NCI-H2081 (cell line): ENCODE measurements at places on chromosomes 11 and 22.

DNA sequence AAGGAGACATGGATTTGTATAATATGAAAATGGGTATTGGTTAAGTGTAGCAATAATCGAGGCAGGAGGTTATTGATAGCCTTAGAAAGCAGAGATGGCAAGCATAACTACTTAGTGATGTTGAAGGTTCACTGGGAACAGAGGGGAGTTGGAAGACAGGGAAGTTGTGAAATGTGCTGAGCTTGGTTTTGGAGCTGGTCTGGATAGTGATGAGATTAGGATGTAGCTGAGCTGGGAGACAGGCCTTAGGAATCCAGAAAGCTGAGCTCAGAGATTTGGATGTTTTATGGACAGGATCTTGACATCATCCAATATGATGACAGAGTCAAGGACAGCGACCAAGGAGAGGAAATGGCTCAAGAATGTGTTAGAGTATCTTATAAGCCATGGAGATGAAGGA, 113.1 kb downstream of the ARHGAP42 start:
- no peak for DNase-seq

DNA sequence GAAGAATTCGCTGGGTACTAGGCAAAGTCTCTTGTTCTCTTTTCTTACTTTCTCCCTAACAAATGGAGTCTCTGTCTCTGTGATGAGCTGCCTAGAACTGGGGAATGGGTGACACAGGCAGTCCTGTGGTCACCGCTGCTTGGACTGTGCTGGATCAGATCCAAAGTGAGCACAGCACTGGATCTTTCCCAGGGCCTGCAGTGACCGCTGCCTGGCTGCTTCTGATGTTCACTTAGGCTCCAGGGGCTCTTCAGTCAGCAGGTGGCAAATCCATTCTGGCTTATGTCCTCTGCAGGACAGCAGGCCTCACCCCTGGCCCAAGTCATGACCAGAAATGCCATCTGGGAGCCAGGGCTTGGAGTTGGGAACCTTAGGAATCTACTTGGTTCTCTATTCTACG, 61.5 kb downstream of the EXT2 start:
- no peak for DNase-seq

GRCh38 chr11:129383060-129383459, 7.4 kb downstream of the BARX2 start:
- DNase-seq, result no peak

DNA sequence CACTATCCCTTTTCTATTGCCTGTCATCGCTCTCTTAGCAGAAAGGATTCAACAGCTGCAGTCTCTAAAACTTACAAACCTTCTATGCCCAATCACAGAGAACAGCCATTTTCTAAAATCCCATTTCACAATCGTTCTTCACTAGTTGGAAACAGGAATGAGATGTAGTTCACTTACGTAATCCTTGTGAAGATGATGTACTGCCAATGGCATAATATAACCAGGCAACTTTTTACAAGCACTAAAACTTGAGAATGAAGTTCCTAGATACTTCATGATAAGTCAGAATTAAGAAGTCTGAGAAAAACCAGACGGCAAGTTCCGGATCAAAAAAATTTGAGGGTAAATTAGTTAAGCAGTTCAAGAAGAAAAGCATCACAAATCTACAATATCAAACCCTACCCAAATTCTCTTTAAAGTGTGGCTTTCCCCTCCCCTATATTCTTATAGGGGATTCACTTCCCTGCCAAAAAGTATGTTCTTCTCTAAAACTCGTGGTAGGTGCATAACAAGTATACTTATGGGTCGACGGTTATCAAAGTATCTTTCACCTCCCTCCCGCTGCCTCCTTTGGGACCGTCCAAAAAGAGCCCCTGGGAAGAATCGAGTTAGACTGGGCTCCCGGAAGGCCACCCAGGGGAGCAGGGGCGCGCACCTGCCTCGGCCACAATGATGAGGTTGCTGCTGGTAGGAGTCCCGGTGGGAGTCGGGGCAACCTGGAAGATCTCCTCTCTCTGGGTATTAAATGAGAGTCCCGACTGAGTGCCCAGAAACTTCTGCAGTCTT, 666 bp downstream of the MSANTD4 start:
- no peak for DNase-seq

DNA sequence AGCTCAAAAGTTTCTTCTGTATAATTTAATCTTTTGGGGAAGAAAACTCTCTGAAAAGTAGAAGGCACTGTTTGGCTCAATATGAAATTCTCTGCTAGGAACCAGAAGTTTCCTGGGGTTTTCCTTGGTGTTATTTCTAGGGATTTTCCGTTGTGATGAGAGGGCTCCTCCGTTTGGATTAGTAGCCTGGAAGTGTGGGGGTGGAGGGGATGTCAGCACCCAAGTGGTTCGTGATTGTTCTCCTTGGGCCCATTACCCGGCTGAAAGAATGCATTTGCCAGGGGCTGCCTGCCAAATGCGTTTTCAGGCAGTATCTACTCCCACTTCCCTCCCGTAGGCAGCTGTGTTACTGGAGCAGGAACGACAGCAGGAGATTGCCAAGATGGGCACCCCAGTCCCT, 4.3 kb downstream of the SF3B2 start:
- DNase-seq, result no peak

DNA sequence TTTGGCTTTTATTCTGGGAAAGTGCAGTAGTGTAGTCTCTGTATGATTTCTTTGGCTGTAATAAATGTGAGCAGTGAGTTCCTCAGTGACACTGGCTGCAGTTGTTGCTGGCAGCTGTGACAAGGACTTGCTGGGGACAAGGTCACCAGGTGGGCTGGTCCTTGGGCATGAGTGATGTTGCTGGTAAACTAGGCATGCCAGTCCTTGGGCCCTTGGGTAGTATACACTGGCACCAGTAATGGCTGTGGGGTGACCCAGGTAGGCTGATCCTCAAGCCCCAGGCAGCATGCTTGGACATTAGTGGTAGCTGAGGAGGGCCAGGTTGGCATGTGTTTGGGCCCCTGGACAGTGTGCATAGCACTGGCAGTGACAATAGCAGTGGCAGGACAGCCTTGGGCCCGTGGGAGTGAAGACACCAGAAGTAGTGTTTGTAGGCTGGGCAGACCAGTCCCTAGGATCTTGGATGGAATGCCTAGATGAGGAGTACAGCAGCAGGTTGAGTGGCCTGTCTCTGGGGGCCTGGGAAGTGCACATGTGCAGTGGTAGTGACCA, 164.3 kb downstream of the GUCY1A2 start:
- DNase-seq, result no peak

DNA sequence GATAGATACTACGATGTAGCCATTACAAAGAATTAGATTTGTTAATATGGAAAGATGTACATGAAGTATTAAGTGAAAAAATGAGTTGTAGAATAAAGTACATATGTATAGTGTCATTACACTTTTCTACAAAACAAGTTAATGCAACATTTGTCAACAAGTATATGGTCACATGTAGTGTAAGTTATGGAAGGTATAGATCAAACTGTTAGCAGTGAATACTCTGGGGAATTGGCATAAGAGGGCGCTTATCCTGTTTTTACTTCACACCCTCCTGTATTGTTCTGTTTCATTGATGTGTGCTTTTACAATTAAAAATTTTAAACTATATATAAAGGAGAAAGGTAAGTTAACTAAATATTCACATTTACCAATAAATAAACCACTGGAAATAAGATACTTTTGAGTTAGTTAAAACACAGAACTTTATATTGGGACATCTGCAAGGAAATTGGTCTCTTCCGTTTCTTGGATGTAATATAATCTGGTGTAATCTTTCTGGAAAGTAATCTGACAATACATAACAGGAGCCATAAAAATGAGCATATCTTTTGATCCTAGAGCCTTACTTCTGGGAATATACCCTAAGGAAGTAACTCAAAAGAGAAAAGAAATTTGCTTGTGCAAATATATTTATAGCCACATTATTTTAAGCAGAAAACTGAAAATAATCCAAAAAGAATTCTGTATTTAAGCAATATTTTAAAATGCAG, 34.5 kb downstream of the CSTPP1 start:
- no peak for DNase-seq

GRCh38 chr11:125990244-125990643, 44.4 kb downstream of the VSIG10L2 start:
- DNase-seq, result no peak

GRCh38 chr11:130144861-130145281, 14.7 kb upstream of the ST14 start:
- no peak for DNase-seq

GRCh38 chr11:64207256-64208085, 950 bp downstream of the FERMT3 start:
- no peak for DNase-seq

DNA sequence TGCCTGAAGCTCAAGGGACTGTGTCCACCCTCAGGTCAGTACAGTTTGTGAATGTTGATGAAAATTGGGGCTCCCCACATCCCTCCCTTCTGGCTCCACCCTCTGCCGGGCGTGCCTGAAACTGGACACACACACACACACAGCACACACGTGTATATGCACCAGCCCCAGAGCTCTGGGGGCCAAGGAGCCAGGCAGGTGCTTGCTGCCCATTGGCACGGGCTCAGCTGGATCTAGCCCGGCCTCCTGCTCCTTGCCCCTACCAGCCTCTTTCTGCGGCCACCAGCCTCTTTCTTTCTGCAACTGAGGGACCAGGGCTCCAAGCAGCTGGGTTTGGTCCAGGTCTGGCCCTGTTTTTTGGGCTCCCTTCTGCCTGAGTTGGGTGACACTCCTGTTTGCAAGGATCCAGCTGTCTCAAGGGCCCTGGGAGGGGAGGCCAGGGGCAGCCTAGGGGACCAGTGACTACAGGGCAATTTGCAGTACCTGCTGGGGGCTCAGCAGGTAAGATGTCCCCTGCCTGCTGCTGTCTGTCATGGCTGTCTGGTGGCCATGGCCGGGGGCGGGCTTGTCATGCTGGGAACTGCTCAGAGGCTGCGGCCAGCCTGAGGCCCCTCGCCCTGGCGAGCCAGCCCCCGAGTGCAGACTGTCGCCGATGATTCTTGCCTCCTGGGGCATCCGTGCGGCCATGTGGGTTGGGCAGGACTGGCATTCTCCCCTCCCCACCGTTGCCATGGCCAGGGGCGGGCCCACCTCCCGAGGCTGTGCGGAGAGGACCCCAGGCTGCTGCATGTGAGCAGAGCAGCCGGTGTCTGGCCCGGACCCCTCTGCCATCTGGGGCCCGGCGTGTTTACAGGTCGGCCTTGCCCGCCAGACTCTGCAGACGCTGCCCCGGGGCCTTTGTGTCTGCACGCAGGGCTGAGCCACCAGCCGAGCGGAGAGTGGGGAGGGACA, 51.5 kb upstream of the PPARA start:
- no peak for DNase-seq

DNA sequence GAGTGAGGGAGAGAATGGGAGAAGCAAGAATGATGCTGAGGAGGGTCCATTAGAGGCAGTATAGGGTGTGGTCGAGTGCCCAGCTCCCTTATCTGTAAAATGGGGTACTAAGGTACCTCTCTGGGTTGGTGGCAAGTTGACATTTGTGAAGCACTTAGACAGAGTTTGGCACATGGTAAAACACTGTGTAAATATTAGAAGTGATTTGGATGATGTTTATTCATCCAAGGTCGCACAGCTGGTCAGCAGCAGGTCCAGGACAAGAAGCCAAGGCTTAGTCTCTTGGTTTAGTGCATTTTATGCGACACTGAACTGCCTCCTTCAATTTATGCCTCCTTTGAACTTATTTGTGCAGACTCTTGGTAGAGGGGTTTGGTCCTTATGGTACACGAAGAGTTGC, 19.4 kb downstream of the KREMEN1 start:
- DNase-seq, result no peak

DNA sequence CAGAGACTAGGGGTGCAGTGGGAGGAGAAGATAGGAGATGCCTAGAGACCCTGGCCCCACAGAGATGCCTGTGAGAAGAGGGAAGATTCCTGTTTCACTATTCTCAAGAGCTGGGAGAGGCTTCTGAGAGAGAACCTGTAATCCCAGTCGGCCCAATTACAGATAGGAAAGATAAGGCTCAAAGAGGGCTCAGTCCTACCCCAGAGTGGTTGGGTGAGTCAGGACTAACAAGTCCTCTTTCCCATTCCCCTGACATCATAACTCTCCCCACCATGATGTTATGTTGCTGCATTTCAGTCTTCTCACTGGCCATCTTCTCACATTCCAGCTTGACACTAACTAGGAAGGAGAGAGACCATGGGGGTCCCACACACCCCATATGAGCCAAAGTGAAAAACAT, 17.9 kb downstream of the ARHGEF12 start:
- no peak for DNase-seq

- no peak for DNase-seq
Measured at GRCh38 chr11:62879235-62879978, 1.3 kb upstream of the SLC3A2 start.

DNA sequence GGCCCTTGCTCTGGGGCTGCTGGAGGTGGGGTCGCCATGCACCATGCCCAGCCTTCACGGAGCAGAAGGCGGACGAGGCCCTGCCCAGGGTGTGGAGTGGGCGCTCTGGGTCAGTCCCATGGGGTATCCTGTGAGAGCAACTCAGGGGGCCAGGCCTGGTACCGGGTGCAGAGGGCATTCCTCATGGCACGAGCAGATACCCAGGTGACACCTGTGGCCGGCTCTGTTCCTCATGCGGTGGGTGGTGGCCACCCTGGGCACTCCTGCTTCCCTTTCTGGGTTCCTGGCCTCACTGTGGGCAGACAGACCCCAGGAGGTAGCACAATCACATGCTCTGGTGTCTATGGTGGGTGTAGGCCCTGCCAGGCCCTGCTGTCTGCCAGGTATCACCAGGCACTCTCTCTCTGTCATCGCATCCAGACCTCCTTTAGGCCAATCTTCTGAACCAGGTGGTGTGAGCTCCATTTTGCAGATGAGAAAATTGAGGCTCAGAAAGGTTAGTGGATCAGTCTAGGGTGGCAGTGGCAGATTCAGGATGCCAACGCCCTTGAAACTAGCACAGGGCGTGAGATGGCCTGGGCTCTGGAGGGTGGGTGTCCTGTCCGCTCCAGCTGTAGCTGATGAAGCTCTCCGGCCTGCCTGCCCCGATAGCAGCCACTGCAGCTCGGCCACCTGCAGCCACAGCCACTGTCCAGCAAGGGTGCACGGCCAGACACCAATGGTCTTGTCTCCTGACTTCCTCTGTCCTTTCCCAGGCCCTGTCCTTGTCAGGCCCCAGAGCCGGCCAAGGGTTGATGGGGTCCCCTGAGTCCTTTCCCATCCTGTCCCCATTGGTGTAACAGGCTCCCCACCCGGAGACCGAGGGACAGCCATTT, 15.1 kb downstream of the DGKZ start:
- no peak for DNase-seq

GRCh38 chr11:68457898-68458249, 2.7 kb upstream of the PPP6R3 start:
- no peak for DNase-seq

DNA sequence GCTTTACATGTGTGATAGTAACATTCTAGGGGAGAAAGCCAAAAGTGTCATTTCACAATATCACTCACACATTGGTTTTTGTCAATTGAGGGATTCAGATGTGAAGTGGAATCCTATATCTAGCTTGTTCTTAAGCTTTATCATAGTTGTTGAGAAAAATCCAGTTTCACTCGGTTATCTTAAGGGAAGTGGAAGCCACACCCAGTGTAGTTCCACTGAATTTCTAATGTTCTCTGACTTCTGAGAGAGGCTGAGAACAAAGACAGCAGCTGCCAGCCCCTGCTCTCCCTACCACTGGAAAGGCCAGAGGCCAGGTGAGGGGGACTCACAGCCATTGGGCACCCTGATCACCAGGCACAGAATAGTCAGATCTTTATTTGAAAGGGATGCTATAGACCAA, 53.7 kb downstream of the THAP12 start:
- DNase-seq, result no peak
